ENCODE measurements at places on chromosomes 13 and 19. TPM values are rescaled to one million over a fixed set of nuclear protein-coding genes. Genes with fewer than 3 reads are reported as not detected.
A peak's percentile ranks its signal among the peaks of the same experiment; 100 is the strongest.

DNA sequence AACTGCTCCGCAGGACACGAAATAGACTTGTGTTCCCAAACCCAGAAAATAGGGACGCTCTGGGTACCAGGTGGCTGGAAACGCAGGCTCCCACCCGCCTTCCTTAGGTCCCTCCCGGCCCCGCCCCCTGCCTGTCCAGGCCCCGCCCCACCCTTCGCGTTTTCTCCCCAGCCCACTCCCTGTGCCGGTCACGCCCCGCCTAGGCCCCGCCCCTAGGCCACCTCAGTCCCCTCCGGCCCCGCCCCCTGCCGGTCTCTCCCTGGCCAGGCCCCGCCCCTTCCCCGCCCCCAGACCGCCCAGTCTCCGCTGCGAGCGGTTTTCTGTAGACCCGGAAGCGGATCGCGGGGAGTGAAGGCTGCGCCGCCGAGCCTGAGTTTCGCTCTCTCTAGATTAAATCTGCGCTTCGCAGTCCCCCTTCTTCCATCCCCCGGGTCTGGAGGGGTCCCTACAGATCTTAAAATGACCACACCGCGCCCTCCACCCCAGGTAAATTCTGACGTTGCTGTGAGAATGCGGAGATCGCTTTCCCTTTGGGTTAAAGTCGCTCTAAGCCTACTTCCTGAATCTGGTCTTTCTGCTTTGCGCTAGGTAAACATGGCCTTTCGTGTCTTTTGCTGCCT is 3.7 kb upstream of the ZNF665 start:
- DNase-seq: peak; percentile 39

DNA sequence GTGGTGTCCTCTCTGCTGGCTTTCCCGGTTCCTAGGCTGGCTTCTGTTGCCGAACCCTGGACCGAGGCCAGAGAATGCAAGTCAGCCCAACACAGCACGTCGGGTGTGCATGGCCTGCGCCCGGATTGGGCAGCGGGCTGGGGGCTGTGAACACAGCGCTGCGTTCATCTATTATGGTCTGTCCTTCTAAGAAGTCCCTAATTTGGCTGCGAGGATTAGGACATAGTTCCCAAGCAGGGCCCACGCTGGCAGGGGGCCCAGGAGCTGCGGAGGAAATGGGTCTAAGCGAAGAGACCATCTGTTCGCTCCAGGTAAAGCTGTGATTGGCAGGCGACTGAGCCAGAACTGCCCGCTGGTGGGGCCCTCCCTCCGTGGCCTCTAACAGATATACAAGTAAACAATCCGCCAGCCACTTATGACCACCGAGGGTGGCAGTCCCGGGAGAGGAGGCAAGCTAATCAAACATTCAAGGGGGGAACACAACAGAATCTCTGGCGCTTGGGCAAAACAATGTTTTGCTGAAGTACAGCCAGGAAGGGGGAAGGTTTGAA is 6.0 kb downstream of the SYCE2 start:
- no peak for DNase-seq

- DNase-seq: no peak
Observed at GRCh38 chr13:42000846-42001245, 39.9 kb upstream of the VWA8 start.

GRCh38 chr13:80336370-80336769 is 4.6 kb downstream of the SPRY2 start:
- DNase-seq: no peak

DNA sequence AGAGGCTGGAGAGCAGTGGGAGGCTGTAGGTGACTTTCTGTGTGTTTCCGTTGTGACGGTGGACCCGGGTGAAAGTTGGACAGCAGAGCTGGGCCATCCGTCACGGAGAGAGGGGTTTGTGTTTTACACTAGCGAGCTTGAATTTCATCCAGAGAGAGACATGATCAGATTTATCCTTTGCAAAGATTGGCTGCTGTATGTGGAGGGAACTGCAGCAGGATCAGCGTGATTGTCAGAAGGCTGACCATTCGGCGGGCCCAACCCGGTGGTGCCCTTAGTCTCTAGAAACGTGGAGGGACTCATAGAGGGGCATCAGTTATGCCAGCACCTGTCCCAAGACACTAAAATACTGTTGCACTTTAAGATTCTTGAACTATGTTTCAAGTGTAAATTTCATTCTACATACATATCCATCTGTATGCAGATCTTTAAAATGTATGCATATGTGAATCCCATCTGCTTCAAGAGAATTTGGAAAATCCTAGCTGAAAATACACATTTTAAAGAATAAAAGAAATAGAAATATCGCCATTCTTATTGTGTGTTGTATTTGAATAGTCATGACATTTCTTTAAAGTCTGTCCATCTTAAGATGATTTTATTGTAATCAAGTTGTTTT is 7.0 kb downstream of the FAM124A start:
- no peak for DNase-seq

GRCh38 chr19:46426035-46426505 is 2.7 kb downstream of the PNMA8C start:
- DNase-seq: no peak

FPR3 gene
- polyA plus RNA-seq: not detected

ZNF66 gene
- 0.94 TPM for polyA plus RNA-seq
